ENCODE measurements at places on chromosomes 11 and 22.

DNA sequence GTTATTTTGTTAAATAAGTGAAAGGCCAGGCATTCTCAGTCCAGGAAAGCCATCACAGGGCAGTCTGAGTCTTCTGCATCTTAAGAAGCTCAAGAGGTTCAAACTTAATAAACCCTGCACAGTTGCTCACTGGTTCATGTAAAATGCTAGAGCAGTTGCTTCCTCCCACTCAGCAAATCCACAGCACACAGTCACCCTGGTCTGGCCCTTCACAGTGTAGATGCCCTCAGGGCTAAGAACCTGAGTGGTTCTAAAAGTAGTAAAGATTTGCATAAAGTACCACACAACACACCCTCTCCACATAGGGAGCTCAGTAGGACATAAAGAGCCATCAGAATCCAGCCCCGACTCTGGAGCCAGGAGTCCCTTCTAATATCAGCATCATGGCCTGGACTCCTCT lies 58.7 kb downstream of the ZNF280B start:
- no peak for DNase-seq

DNA sequence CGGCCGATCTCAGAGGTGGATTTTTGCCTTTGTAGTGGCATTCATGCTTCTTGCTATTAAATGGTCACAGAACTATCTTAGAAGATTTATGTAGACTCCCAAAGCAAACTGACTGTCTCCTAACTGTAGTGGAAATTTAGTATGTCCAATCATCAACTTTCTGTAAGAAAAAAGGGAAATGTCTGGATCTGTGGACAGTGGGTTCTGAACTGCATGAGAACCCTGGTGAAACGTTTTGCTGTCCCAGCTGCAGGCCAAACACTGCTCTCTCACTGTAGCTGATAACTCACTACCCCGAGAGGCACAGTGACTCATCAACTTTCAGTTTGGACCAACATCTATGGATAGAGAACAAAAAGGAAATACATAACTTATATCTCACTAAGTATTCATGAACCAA lies 387.1 kb downstream of the SOX6 start:
- no peak for DNase-seq

GRCh38 chr11:118439646-118440045 lies 3.4 kb downstream of the KMT2A start:
- no peak for DNase-seq

DNA sequence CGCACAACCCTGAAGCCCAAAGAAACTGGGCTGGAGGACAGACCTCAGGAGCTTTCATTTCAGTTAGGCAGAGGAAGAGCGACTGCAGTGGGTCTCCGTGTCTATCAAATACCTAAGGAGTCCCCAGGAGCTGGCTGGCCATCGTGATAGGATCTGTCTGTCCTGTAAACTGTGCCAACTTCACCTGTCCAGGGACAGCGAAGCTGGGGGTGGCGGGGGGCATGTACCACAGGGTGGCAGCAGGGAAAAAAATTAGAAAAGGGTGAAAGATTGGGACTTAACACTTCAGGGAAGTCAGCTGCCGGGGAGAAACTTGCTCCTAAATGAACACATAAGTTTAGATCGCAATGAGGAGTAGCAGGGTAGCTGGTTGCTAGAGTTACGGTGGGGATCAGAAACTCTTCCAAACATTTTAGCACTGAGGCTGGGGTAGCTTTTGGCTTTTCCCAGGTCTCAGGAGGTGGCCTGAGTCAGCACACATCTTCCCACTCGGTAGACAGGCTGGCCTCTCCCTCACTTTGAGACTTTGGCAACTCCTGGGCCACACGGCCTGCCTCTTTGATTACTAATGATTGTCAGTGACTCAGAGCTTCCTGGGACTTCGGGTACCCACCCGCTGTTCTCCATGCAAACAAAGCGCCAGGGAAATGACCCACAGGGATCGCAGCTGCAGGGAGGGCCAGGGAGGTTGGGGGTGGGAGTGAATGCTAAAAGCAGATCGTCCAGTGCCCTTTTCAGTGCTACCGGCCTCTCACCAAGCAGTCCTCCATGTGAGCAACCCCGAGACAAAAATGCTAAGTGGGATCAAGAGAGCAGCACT lies 2.9 kb upstream of the MTFP1 start:
- DNase-seq, result no peak
